Left hindlimb (tissue), 1 donor: ENCODE measurements at places on chromosomes 1 and 21.

GRCh38 chr1:175035865-175036264 is 12.6 kb upstream of the MRPS14 start:
- no peak for DNase-seq

DNA sequence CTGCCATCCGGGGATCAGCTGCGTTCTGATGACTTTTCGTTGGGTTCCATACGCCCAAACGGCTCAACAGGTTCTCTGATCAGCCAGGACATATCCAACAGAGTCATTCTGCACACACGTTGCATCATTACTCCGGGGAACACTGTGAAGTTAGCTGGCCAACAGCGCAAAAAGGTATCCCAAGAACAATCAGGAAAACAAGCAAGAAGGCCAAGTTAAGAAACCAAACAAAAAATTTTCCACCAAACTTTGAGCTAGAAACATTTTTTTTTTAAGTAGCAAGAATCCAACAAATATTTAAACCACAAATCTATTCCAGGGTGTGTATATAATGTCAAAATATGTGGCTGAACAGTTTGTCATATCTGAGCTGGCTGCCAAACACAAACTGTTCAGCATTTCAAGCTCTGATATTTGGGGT is 29.2 kb downstream of the NID1 start:
- DNase-seq: no peak

DNA sequence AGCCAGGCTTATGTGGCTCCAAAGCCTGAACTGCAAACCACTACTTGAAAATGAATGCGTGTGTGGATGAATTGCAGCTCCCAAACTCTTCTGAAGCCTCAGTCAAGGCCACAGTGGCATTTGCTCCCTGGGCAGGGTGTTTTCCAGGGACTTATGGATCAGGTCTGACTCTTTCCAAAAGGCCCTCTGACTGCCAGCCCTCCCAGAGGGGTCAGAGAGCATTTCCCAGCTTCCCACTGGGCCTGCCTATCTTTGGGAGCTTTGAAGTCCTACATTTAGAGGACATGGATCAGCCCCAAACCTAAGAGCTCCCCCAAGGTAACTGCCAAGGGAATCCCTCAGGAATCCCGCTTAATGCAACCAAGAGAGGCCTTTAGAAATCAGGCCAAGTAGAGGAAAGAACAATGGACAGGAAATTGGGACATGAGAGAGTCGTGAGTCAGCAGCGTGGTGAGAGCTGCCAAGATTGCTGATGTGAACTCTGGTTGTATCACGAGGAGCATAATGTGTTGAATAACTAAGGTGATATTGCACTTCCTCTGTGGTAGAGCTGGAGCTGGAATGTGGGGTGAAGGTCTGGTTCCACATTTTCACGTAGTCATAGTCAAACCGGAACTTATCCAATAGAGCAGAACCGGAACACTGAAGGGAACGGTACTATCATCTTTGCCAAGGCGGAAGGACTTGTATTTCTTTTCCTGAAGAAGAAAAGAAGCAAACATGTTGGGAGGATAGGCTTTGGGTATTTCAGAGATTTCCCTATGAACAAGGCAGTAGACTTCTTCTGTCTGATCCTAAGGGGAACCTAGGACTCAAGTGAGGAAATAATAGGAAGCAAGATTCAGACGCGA is 99.4 kb upstream of the JUN start:
- no peak for DNase-seq

DNA sequence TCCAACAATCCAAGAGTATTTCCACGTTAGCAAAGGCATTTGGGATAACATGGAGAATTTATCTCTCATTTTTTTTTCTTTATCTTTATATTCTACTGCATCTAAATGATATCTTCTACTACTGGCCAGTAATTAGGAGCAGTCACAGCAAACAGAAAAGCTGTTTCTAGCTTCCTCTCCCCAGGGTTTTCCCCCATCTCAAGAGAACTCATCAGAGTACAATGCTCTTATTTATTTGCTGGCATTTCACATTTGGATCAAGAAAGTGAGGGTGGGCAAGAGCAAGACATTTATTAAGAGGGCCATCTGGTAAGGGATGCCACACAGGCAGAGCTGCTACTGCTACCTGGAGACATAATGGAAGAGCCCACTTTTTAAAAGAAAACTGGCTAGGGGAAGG is 368.2 kb downstream of the USH2A start:
- DNase-seq: no peak

DNA sequence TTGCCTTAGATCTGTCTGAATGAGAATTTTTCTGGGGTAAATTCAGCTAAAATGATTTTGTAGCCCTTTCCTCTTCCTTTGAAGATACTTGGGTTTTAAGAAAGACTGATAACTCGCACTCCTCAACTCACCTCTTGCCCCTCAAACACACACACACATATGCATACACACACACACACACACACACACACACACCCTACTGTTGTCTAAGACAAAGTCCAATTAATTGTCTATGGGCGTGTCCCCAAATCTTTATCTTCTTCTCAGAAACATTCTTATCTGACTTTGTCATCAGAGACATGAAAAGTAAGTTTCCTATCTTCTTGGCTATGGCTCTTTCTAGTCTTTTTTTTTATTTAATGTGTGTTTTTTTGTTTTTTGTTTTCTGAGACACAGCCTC is 36.1 kb upstream of the SMYD2 start:
- DNase-seq: no peak

DNA sequence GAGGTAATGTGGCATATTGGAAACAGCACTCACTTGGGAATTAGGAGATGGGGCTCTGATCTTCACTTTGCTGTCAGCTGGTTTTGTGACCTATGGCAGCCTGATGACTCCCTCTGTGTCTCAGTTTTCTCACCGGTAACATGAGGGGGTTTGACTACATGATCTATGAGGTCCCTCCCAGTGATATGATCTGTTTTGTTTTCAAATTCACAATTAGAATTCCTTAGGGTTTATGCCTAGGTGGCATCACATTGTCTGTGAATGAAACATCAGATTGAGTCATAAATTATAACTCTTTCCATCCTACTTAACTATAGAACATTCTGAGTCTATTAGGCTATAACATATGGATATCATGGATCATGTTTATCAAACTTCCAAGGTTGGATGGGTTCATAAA is 386.6 kb downstream of the PTBP2 start:
- DNase-seq: no peak

DNA sequence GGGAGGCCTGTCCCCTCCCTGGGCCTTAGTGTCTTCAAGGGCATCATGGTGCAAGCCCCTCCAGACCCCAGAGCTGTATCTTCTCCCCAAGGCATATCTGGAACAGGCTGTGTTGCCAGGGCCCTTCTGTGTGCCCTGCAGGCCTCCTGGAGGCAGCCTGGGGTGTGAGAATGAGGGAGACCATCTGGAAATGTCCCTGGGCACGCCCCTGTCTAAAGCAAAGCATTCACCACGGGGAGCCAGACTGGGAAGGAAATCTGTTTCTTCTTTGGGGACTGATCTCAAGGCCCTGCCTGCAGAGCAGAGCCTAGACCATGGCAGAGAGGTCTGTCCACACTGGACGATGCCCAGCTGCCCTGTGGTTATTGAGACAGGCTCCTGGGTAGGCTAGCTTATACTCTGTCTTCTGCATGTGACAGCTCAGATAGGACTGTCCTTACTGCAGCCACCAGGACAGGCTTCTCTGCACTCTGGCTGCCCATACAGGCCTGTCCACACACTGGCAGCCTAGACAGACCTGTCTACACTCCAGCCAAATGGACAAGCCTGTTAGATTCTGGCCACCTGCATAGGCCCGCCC is 24.6 kb downstream of the PODN start:
- no peak for DNase-seq

DNA sequence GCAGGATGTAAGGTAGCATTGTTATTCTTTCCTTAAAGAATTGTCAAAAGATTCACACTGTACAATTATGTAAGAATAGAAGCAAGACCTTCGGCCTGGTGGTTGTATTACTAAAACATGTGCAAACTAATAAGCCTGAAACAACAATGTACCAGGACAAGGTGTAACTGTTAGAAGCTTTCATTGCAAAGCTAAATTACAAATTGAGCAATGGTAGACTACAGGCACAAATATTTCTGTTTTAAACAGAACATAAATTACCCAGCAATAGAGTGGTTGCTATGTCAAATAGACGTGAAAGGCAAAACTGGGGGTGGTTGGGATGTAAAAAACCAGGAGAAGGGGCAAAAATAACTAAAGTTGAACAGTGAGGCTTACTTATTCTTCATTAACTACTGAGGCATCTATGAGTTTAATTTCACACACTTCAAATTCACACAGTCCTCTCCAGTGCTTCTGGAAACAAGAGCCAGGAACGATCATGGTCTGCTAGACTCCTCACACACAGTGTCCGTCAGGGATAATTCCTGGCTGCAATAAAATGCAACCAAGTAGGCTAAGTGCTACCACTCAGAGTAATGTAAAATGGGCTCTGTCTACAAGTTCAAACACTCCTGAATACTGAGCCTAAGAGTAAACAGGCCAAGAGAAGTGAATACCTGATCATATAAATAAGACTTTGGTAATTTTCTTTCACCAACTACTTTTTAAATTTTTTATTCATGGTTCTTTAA is 39.3 kb upstream of the C1orf198 start:
- DNase-seq: no peak

DNA sequence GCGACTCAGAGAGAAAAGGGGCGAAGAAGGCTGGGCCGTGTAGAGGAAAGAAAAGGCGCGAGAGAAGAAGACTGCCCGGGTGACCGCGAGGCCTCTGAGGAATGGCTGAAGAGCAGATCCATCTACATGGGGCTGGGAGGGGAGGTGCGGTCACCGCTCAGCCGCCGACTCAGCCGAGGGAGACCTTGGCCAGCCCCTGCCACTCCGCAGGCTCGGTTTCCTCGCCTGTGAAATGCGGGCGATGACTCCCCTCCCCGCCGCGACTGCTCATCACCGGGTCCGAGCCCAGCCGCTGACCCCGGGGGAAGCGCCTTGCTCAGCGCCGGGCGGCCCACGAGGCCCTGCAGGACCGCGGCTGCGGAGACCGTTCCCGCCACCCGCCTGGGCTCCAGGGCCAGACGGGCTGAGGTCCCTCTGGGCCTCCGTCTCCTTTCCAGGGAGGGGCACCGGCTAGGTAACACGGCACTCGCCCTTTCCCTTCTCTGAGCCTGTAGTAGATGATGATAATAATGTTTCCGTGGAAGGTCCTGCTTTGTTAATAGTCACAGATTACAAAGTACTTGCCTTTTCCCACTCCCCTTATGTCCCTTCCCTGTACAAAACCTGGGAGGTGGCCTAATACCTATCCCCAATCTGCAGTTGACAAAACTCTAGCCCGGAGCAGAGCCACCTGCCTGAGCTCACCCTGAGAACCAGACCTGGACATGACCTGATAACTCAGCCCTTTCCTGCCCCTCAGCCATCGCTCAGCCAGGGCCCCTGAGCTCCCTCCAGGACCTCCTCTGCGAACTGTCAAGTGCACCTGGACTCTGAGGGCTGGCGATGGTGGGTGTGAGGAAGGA is 1.6 kb upstream of the BSND start:
- no peak for DNase-seq

- DNase-seq: no peak
These were observed 609 bp downstream of the PIGK start for GRCh38 chr1:77218477-77219165.

- no peak for DNase-seq
These were observed 5.8 kb upstream of the CHI3L2 start for GRCh38 chr1:111221633-111222291.

GRCh38 chr1:32977546-32978087 is 13.0 kb upstream of the RNF19B start:
- DNase-seq: no peak

- DNase-seq: no peak
These were observed 17.7 kb downstream of the PPP2R5A start for GRCh38 chr1:212302745-212303383.

GRCh38 chr1:18955131-18955440 is 1.4 kb downstream of the IFFO2 start:
- no peak for DNase-seq

- no peak for DNase-seq
These were observed 94.3 kb downstream of the KCNJ6 start for GRCh38 chr21:37821786-37822450.

- no peak for DNase-seq
These were observed 127.8 kb upstream of the ADAR start for GRCh38 chr1:154735804-154736168.

GRCh38 chr1:209620487-209620884 is 31.7 kb downstream of the LAMB3 start:
- DNase-seq: no peak

- DNase-seq: no peak
These were observed 2.3 kb downstream of the FAAP20 start for GRCh38 chr1:2192031-2192995.

GRCh38 chr1:200075938-200076546 is 48.5 kb downstream of the NR5A2 start:
- peak; percentile 36 for DNase-seq

DNA sequence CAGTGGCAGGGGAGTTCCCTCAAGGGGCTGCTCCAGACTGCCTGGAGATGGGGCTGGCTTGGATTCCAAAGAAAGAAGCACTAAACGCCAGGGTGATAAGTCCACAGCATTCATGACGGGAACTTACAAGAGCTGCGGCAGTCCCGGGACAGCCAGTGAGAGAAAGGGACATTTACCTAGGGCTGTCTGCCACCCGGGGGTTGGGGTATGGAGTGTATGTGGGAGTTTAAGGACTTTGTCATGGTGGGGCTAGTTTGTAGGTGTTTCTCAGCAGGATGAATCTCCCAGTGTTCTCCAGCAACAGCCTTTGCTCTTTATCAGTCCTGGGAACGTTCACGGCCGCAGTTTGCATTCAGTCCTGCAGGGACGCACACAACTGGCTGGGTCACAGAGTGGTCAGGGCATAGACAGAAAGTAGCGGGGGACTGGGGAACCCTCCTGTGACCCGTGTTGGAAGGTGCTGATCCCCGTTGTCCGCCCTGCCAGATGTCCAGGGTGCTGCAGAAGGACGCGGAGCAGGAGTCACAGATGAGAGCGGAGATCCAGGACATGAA is 41.4 kb upstream of the HMGN1 start:
- DNase-seq: no peak
